MG63 (cell line): ENCODE measurements at places on chromosomes 6 and 20.

GRCh38 chr6:141077355-141078333 is 1055.1 kb upstream of the GJE1 start:
- DNase-seq = no peak

GRCh38 chr20:49386848-49387580 is 95.5 kb downstream of the KCNB1 start:
- DNase-seq = no peak

DNA sequence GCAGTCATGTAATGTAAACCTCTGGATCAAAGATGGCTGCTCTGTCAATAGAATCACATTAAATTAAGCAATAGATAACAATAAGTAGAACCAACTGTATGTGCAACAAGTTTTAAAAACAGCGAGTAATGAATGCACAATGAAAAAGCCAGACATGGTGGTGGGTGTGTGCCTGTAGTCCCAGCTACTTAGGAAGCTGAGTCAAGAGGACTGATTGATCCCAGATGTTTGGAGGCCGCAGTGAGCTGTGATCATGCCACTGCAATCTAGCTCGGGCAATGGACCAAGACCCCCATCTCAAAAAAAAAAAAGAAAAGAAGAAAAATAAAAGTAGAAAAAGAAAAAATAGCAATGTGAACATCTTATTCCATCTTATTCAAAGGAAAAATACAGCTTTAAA is 558.7 kb upstream of the MMS22L start:
- no peak for DNase-seq

DNA sequence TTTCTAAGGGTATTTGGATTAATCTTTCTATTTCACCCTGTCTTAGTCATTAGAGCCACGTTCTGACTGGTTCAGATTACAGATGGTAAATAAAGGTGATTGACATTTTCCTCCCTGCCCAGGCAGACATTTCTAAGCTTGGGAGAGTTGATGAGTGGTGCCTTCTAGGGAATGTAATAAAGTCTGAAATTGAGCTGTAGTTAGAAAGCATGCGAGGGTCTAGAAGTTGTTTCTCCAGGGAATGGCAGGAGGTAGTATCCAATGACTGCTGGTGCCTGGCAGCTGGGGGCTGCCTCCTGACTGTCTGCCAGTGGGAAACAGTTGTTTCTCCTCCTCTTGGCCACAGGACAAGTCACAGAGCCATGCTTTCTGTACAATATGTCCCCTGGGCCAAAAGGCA is 14.6 kb downstream of the EDN3 start:
- no peak for DNase-seq

- DNase-seq = peak; percentile 39
Observed at GRCh38 chr20:35663516-35664465, 909 bp downstream of the CPNE1 start.

GRCh38 chr6:57307850-57308249 is 9.6 kb upstream of the PRIM2 start:
- no peak for DNase-seq

- peak; percentile 62 for DNase-seq
Observed at GRCh38 chr6:38262026-38262425, 377.7 kb downstream of the BTBD9 start.

- DNase-seq = no peak
Observed at GRCh38 chr6:94349227-94349626, 929.9 kb upstream of the EPHA7 start.
